ENCODE measurements at places on chromosomes 7 and 10.
A peak's percentile ranks its signal among the peaks of the same experiment; 100 is the strongest.

DNA sequence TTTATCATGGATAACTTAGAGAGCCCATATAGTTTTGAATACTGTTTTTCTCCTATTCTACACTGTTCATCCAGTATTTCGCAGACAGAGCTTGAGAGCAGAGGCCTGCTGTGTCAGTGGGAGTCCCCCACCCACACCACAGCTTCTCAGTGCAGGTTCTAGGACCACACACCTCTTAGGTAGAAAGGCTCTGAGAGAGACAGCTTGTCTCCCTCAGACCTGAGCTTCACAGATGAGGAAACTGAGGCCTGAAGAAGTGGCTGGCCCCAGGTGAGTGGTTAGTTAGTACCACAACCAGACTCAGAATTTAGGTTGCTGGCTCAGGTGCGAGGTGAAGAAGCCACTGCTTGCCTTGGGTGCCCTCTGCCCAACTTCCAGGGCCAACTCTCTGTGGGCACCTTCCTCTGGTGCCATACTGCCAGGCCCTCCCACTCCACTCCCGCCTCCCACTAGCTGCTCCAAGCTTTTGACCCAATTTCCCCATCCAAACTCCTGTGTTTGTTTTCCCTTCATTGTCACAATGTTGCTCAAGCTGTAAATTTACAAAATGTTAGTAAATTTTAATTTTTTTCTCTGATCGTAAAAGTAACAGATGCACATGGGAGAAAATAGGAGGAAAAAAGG lies 7.6 kb upstream of the HILPDA start:
- no peak for DNase-seq

GRCh38 chr10:1251769-1252168 lies 195.6 kb downstream of the WDR37 start:
- DNase-seq = no peak

DNA sequence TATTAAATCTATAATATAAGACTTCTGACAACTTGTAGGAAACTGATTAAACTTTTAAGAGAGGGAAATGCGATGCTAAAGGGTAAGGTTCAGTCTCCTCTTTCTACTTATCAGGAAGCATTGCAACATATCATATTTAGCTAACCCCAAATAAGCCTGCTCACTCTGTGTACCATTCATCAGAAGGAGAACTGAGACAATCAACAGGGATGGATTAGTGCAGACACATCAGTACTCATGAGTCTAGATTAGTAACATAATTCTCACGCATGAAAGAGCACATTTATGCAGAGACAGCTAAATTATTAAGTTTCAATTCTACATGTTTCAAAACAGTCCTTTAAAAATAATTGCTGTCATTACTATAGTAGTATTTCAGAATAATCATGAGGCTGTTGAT lies 354.2 kb upstream of the ZWINT start:
- no peak for DNase-seq

- no peak for DNase-seq
Observed at GRCh38 chr7:147510923-147511322, 1079.6 kb upstream of the C7orf33 start.

- DNase-seq = no peak
Observed at GRCh38 chr7:108650467-108650866, 80.8 kb downstream of the DNAJB9 start.

DNA sequence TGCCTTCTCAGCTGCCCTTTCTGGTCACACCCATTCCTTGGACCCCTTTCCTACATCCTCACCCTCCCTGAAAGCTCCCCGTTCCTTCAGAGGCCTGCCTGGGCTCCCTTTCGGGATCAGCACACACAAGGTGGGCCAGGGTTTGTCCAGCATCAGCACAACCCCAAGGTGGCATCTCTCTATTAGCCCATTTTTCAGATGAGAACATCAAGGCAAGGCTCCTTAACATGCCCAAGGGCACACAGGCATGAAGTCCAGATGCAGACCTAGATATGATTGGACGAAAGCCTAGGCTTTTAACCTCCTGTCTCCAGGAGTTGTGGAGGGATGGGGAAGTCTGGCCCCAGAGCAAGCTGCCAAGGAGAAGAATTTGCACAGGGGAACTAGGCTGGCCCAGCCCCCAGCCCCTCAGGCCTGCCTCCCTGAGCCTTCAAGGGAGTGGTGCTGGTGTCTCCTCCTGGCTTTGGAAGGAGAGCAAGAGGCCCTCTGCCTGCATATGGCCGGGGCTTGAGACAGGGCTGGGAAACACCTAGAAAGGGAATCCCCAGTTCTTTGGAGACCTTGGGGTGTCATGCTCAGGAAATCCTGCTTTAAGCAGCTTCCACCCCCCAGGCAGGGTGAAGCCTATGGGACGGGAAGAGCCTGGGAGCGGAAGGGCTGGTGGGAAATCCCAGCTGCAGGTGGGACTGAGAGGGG lies 9.0 kb upstream of the VSIR start:
- DNase-seq = no peak

DNA sequence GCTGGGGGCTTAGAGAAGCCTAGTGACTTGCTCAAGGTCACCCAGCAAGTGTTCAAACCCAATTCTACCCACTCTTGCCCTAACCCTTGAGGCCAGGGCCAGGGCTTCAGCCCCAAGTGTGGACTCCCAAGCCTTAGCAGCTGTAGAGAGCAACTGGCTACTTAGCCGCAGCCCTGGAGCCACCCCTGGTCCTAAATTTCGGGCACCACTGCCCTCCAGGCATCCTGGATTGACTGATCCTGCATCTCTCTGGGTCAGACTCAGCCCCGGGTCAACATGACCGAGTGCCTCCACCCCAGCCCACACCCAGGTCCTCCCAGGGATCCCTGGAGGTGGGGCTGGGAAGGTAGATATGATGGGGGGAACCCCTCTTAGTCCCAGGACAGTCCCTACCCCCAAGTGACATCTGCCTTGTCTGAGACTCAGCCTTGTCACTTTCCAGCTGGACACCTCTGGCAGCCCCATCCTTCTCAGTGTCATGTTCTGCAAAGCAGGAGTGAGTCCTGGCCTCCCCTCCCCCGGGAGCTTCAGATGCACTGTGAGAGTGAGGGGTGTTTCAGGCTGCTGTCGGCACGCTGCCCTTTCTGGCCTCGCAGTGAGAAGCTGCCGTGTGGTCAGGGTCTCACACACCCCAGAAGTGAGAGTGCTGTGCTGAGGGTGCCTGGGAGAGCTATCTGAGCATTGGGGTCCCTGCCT lies 89.8 kb downstream of the ZMIZ1 start:
- DNase-seq = no peak

DNA sequence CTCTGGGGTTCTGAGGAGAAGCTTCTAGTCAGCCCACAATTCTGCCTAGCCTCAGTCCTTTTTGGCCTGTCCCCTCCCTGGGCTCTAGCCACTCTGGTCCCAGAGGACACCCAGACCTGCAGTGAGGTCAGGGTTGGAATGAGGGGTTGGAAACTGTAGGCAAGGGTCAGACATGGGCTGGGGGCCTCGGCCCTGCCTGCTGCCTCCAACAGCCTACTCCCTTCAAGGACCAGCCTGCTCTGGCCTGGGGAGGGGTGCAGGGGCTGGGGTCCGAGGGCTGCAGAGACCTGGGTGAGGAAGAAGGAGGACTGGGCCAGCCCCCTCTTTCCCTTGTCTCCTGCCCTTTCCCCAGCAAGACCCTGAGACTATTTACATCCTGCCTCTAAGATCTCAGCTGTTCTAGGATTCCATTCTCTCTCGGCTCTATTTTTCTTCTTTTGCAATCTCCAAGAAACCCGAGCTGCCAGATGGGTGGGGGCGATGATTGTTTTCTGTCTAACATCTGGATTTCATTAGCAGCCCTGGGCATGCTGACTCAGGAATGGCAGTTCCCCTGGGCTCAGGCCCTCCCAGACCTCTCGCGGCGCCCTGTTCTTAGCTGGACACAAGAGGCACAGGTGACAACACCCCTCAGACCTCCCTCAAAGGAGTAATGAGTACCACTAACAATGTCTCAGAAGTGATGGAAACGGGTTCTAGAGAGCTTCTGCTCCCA lies 23.1 kb downstream of the ZCCHC24 start:
- DNase-seq = no peak

- no peak for DNase-seq
Observed at GRCh38 chr10:5953676-5954075, 23.7 kb downstream of the IL15RA start.

- no peak for DNase-seq
Observed at GRCh38 chr7:106112972-106113421, 885 bp upstream of the SYPL1 start.

- no peak for DNase-seq
Observed at GRCh38 chr10:88019753-88020152, 156.3 kb downstream of the PTEN start.

- DNase-seq = no peak
Observed at GRCh38 chr7:80656029-80656428, 17.6 kb downstream of the CD36 start.

- no peak for DNase-seq
Observed at GRCh38 chr7:26186364-26187311, 13.9 kb downstream of the HNRNPA2B1 start.

DNA sequence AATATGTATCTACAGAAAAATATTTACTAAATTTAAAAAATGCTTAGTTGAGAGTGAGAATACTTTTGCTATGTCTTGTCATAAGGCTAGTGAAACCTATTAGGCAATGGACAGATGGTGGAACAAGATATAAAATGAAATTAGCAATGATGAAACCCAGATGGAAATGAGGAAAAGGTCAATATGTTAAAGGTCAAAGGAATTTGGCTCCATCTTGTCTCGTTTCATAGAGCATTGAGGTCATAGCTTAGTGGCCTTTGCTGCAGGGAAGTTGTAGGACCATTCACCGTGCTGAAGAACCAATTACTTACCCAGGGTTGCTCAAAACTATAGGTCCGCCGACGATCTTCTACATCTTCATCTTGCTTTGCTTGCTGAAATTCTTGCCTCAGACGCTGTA lies 683.9 kb downstream of the PARD3 start:
- DNase-seq = no peak

DNA sequence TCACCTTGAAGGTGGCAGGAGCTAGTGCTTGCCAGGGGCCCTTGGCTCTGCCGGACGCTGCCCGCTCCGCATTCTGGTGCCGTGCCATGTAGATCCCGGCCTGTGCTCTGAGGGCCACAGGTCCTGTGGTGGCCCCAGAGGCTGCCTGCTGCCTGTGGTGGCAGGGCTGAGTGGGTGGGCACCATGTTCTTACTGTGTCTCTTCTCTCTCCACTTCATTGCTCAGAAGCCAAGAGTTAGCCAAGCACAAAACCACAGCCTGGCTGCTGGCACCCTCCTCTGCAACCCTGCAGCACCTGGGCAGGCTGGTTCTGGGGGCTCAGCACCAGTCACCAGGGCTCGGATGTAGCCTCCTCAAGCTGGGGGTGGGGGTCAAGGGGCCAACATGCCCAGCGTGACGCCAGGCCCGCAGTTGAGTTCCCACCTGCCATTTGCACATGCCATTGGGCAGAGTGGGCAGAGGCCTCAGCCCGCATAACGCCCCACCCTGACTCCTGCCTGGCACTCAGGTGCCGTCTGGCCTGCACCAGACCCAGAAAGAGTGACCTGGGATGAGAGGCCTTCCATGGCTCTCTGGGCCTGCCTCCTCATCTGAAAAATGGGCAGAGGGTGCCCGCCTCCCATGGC lies 16.3 kb downstream of the ZMIZ1 start:
- DNase-seq = peak; percentile 19

GRCh38 chr10:77639756-77640155 lies 2.1 kb upstream of the KCNMA1 start:
- DNase-seq = no peak

DNA sequence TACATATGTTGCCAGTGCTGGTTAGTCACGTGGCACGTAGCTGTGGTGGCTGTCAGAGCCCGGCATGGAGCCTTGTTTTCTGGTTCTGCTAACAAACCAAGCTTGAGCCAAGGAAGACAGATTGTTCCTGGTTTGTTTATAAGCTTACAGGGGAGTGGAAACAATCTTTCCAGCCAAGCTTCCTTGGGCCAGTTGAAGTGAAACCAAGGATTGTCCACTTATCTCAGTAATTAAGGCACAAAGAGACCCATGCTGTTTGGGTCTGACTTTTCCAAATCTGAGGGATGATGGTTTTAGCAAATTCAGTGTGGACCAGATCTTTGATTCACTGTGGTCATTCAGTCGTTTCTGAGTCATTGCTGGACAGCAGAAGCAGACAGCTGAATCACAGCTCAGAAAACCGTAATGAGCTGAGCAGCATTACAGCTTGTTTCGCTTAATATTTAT lies 297.3 kb upstream of the COBL start:
- DNase-seq = no peak

GRCh38 chr7:70098133-70098561 lies 499.9 kb downstream of the AUTS2 start:
- DNase-seq = no peak

- no peak for DNase-seq
Observed at GRCh38 chr7:107718456-107719193, 25.3 kb upstream of the CBLL1 start.

DNA sequence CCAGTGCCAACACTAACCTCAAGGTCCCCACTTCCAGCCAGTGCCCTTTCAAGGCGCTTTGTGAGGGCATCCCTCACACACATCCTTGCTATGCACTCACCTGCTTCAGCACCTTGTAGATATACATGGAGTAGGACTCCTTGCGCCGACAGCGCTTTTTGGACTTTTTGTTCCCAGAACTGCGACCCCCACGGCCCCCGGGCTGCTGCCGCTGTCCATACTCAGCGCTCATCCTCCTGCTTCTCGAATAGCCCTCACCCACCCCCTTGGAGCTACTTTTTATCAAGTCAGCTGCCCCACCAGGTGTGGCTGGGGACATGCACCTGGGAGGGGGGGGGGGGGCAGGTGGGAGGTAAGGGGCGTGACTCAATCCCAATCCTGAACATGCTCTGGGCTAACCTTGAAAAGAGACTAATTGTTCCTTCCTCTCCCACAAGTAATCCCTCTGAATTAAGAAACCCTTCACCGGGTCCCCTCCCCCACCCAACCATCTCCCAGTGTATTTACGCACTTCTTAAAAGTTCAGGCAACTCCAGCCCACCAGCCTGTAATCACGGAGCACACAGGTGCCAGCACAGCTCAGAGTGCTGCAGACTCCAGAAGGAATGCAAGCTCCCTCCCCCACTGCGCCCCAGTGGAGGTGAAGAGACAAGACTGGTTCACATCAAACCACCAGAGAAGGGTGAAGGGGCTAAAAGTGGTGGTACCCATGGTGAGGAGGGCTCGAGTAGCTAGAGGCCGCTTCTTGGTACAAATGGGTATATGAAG lies at the start of gene H2BK1:
Gene H2BK1, minus strand, starts transcription at position 402 of the 768 bp plus-strand sequence. Its CDS starts 170 bp downstream, at position 232.
- DNase-seq = no peak

GRCh38 chr7:98191668-98192431 lies 19.4 kb upstream of the BHLHA15 start:
- DNase-seq = no peak

- no peak for DNase-seq
Observed at GRCh38 chr7:16515785-16516685, 10.6 kb upstream of the LRRC72 start.
